ENCODE measurements at places on chromosomes 16 and 17. TPM values are rescaled to one million over a fixed set of nuclear protein-coding genes. Genes with fewer than 3 reads are reported as not detected.

CMTM4 gene
- total RNA-seq: 51.0 TPM

NKD1 gene
- 2.4 TPM for total RNA-seq

TXNL4B gene
- 10.2 TPM for total RNA-seq

SLC2A4 gene
- total RNA-seq: under 0.01 TPM

TMEM231 gene
- total RNA-seq: 14.3 TPM

TMC6 gene
- 2.0 TPM for total RNA-seq

HP gene
- 0.41 TPM for total RNA-seq

ATP2A3 gene
- 2.4 TPM for total RNA-seq
